Left kidney (tissue), 8 donors: ENCODE measurements at places on chromosomes 16 and 17.

DNA sequence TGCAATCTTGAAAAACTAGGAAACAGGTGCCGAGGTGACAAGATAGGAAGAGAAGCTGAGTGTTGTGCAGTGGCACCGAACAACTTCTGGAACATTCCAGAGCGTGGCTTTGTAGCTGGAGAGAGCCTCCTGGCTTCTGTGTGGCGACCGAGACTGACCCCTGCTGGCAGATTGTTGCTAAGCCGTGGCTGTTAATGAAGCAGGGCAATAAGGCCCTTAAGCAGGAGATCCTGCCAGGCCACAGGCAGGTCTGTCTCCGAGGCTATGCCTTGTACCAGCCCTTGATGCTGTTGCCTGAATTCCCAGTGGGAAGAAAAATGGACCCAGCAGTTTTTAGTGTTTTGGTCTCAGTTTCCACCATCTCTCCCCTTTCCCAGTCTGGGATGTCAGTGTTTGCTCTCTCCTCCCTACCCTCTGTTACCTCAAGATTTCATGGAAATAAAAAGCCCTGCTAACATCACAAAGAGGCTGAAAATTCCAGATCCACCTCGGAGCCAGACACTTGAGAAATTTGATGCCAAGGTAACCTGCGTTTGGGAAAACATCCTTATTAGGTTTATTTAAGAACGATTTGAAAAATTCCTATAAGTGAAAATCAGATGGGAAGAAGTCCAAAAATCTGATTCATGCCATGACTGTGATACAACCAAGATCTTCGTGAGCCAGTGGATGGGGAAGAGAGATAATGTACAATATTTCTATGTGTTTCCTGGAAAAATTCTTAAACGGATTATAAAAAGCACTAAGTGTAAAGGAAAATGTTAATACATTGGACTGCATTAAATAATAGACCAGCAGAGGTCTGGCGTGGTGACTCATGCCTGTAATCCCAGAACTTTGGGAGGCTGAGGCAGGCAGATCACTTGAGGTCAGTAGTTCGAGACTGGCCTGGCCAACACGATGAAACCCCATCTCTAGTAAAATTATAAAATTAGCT lies 265.1 kb downstream of the PRKCA start:
- DNase-seq = peak; percentile 64

GRCh38 chr17:20223808-20224328 lies 214.7 kb downstream of the SPECC1 start:
- DNase-seq = no peak

GRCh38 chr16:65280845-65281512 lies 159.1 kb upstream of the CDH11 start:
- DNase-seq = no peak

DNA sequence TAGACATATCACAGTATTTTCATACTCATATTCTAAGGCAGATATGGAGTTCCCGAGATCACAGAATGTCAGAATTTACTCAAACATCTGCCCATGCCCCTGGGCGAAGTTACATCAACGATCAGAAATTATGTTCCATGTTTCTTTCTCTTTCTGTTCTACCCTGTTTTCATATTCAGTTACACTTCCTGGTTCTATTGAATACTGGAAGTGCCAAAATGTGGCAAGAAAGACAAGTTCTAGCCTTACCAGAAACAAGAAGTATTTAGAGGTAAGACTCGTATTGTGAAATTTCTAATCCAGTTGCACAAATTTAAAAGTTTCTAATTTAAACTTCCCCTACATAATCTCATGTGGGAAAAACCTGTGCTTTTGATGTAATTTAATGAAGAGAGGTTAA lies 36.1 kb downstream of the KCNJ2 start:
- DNase-seq = no peak

DNA sequence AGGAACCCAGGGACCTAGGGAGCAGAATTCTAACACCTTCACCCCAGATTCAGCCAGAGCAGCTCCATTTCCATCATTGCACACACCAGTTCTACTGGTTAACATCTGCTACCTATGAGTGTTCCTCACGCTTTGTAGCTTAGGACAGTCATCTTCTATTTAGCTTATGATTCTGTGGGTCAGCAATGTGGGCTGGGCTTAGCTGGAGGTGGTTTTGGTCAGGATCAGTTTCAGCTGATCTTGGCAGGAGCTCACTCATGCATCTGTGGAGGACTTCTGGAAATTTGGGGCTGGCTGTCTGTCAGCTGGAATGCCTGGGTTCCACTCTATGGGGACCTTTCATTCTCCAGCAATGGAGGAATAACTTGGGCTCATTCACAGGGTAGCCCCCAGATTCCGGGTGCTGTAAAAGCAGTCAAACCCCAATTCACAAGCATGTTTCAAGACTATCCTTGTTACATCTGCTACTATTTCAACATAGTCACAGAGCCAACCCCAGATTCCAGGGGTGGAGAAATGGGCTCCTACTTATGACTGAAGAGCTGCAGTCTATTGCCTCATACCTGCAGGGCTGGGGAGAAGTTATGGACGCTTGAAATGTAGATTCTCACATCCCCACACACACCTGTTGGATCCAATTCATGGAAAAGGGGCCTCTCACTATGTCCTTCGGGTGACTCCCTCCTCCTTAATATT lies 3.4 kb upstream of the HP start:
- no peak for DNase-seq

GRCh38 chr17:13601322-13601775 lies 380 bp downstream of the HS3ST3A1 start:
- DNase-seq = no peak

- no peak for DNase-seq
These were observed 39.3 kb downstream of the ENGASE start for GRCh38 chr17:79113699-79114457.

DNA sequence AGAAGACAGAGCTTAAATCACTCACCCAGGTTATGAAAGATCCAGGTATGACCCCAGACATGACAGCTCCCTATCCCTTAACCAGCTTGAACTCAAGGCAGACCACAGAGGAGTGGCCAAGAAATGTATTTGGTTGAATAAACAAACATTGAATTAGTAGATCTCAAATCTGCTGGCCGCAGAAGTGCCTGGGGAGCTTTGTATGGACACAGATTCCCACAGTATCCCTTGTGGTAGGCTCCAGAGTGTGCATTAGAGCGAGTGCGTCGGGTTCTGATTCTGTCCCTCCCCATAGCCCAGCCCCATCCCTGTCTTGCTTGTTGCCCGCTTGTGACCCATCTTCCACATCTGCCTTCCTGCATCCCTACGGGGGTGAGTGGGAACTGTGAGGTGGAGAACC lies 118.8 kb upstream of the FOXF1 start:
- no peak for DNase-seq

- no peak for DNase-seq
These were observed 11.7 kb downstream of the TMEM100 start for GRCh38 chr17:55710829-55711496.
